ENCODE measurements at places on chromosomes 6 and 20.

DNA sequence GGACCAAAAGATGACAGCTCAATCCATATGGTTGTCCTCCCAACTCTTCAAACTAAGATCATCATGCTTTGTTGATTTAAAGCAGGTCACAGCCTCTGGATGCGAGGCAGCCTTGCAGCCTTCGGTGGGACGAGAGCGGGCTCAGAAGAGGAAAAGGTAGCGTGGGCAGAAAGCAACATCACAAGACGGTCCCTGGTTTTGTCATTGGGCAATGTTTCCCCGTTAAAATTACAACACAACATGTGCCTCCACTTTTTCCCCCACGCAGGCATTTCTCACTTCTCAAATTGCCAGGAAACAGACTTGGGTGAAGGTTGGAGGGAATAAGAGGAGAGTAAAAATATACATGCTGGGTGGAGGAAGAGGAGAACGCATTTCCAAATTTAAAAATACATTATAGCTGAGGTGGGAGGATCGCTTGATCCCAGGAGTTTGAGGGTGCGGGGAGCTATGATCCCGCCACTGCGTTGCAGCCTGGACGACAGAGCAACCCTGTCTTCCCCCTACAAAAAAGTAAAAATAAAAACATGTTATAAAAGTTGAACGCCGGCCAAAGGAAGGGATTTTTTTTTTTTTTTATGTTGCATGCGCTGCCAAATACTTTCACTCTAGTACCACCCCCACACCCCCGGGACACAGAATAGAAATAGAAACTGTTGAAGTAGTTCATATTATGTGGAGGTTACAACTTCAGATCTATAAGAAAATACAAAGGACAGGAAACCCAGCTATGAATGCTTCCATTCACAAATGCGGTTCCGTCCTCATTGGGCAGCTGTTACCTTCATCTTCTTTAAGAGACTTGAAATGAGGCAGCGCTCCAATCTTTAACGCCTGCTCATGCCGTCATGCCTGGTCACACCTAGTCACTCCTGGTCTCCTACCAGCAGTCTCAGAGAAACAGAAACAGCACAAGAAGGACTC lies 13.9 kb upstream of the NAA20 start:
- DNase-seq, result no peak

DNA sequence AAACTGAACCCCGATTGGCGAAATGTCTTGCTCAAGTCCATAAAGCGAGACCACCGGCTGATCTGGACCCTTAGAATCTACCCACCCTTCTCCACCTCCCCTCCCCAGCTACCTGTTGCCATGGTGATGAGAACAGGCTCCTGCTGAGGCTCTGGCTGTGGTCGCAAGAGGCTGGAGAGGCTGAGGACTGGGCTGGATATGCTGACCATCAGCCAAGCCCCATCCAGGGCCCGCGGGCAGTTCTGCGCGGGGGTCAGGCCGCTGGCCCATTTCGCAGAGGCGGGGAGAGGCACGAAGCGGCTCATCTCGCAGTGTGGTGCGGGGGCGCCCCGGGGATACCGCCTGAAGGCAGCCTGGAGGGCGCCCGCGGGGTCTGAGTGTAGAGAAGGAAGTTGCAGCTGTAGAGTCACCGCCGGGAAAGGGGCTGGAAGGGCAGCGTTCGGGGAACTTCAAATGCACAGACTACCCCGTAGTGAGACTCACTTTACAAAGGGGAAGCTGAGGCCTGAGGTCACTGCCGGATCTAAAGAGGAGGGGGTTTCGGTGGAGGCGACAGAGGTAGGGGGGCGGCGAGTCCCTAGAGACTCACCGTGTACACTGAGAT lies 671 bp downstream of the TAPBP start:
- DNase-seq, result peak; percentile 25

DNA sequence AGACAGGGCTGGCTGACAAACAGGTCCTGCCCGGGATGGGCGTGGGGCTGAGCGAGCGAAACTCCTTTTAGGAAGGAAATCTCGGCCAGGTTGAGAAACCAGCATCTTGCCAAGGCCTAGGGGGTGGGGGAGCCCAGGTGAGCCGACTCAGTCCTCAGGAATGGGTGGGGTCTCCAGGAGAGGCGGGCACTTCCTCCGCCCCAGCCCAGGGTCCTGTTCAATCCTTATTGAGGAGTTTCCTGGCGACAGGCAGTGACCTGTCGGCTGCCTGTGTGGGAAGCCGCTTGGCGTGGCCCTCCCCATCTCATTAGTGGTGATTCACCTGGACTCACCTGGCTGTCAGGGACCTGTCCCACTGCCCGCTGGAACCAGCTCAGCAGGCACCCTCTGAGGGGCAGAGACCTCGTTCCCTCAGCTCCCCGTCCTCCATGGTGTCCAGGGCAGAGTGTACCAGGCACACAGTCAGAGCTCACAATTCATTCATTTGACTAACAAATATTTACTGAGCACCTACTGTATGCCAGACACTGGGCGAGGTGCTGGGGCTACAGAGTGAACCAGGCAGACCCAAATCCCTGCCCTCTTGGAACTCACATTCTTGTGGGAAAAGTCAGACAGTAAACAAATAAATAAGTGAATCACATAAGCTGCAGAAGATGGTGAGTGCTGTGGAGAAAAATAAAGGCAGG lies 51.1 kb downstream of the FGD2 start:
- DNase-seq, result no peak

- DNase-seq, result no peak
These were observed 1282.4 kb upstream of the ADGRB3 start for GRCh38 chr6:67352717-67353116.

DNA sequence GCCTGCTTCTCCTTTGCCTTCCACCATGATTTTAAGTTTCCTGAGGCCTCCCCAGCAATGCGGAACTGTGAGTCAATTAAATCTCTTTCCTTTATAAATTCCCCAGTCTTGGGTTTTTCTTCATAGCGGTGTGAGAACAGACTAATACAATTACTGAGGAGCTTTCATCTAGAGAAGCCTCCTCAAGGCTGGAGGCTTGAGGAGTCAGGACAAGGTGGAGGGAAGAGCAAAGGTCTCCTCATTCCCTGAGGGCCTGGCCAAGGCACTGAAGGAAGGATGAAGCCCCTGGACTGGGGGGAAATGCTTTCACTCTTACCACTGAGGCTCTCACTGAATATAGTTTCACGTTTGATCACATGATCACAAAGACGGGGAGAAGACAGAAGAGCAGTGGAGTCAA lies 118.2 kb downstream of the MAN1A1 start:
- no peak for DNase-seq

- DNase-seq, result no peak
These were observed 161.3 kb upstream of the EYA4 start for GRCh38 chr6:133079901-133080300.

GRCh38 chr6:11212664-11213063 lies 19.8 kb downstream of the NEDD9 start:
- DNase-seq, result no peak

DNA sequence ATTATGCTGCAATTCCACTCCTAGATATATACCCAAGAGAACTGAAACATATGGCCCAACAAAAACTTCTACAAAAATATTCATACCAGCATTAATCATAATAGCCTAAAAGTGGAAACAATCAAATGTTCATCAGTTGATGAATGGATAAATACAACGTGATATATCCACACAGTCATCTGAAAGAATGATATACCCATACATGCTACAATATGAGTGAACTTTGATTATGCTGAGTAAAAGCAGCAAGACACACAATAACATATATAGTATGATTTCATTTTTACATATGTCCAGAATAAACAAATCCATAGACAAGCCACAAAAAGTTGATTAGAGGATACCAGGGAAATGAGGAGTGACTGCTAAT lies 30.7 kb downstream of the CDK19 start:
- DNase-seq, result no peak

DNA sequence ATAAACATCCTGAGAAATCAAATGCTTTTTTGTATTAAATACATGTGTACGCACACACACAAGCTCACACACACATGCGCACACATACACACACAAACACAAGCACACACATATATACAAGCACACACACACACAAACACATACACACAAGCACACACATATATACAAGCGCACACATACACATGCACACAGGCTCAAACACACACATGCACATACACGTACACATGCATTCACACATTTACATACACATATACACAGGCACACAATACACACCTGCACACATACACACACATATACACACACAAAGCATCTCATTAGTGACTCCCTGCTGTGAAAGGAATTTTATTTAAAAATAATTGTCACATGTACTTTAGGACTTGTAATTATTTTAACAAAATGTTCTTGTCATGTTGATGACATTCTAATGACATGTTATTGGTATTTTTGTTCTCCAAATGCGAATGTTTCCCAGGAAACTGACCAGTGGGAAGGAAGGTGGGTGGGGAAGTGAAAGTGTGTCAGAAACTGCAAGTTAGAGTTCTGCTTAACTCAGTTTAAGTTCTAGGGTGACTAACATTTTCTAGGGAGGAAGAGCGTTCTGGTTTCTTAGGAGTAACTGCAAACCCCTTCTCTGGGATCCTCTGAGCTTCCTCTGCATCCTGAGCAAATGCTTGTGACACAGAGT lies 113.9 kb upstream of the ZNF217 start:
- no peak for DNase-seq

- no peak for DNase-seq
These were observed 176.5 kb downstream of the COL12A1 start for GRCh38 chr6:75029333-75029732.

All from T-helper 17 cell (primary cell).